ENCODE measurements at places on chromosomes 6 and 20.
A peak's percentile ranks its signal among the peaks of the same experiment; 100 is the strongest.

GRCh38 chr6:4185846-4186245 is 50.5 kb upstream of the ECI2 start:
- DNase-seq: no peak

DNA sequence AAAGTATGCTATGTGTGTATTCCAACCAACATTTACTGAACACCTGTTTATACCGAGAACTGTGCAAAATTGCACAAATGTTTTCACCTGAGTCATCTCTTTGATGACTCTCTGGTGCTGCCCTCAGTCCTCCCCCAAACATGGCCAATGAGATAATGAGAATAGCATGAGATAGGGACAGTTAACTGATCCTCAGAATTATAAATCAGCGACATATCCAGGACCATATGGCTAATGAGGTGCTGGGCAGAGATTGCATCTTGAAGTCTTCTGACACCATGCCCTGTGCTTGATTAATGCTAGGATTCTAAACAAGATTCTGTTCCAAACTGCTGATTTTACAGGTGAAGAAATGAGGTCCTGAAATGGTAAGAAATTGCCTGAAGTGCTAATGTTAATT is 13.0 kb downstream of the CLVS2 start:
- DNase-seq: no peak

DNA sequence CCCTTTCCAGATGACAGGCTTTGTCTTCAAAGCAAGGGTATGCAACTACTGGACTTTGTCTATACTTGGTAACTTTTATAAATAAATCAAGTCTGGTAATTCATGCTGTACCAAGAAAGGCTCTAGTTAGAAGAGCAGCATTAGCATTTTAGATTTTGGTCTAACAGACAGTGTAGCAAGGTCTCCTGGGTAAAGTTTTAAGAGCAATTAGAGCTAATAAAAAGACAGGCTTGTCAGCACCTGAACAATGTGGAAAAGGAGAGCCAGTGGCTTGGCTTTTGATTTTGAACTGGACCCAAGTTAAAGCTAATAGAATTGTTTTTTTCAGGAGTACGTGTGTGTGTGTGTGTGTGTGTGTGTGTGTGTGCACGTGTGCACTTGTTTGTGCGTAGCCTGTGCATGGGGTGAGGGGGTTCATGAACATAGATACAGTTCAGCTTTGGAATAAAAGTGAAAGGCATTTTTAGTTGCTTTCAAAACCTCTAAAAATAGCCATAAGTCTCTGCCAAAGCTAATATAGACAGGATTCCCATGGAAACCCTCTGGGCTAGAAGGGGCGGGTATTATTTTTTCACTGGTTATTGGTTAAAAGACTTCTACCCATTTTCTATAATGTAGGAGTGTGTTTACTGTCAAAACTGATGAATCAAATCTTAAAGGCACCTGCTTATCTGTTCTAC is 138.4 kb downstream of the KCNQ5 start:
- peak; percentile 57 for DNase-seq

GRCh38 chr6:165766457-165766856 is 103.4 kb upstream of the PDE10A start:
- peak; percentile 3 for DNase-seq

- no peak for DNase-seq
Observed at GRCh38 chr6:113317891-113318574, 539.1 kb upstream of the MARCKS start.

- no peak for DNase-seq
Observed at GRCh38 chr6:95292011-95292410, 285.3 kb upstream of the MANEA start.
